ENCODE measurements at places on chromosomes 1 and 21. TPM values are rescaled to one million over a fixed set of nuclear protein-coding genes. Genes with fewer than 3 reads are reported as not detected.

The KCNE1 gene
- 0.65 TPM for total RNA-seq

The DMBX1 gene
- total RNA-seq, result not detected

The FCGR3B gene
- not detected for total RNA-seq

The SMCP gene
- not detected for total RNA-seq

The LCE1B gene
- total RNA-seq, result not detected

The STPG1 gene
- 12.2 TPM for total RNA-seq

The OR6K3 gene
- total RNA-seq, result not detected

The ARMH1 gene
- 0.91 TPM for total RNA-seq

The TNFRSF1B gene
- 30.3 TPM for total RNA-seq

The PLEKHG5 gene
- total RNA-seq, result 5.0 TPM

The CD34 gene
- 0.54 TPM for total RNA-seq

The AIRE gene
- total RNA-seq, result not detected

The CRYAA gene
- not detected for total RNA-seq

The CSMD2 gene
- 9.3 TPM for total RNA-seq

The ZYG11A gene
- 0.22 TPM for total RNA-seq

The RNU1-3 gene
- total RNA-seq, result under 0.01 TPM

The DNAH14 gene
- 44.9 TPM for total RNA-seq

The PPIE gene
- 33.7 TPM for total RNA-seq

The CASQ2 gene
- not detected for total RNA-seq

The NBPF4 gene
- total RNA-seq, result 0.11 TPM

The CA6 gene
- total RNA-seq, result not detected

The LRRC8B gene
- 1.6 TPM for total RNA-seq

The UAP1 gene
- 332 TPM for total RNA-seq

The DAB1 gene
- total RNA-seq, result not detected

The RYR2 gene
- 0.43 TPM for total RNA-seq

The C8A gene
- total RNA-seq, result not detected

The TFF3 gene
- total RNA-seq, result not detected

The CLCNKB gene
- total RNA-seq, result 0.54 TPM

The OR2T10 gene
- total RNA-seq, result not detected

The PKLR gene
- total RNA-seq, result 0.13 TPM

The DIRAS3 gene
- 0.43 TPM for total RNA-seq

The BSND gene
- not detected for total RNA-seq

The TSPAN2 gene
- total RNA-seq, result 7.1 TPM

The GNG4 gene
- not detected for total RNA-seq

The TENT5C gene
- total RNA-seq, result 8.0 TPM

The WNT9A gene
- total RNA-seq, result 0.52 TPM

The CD53 gene
- not detected for total RNA-seq

The RPE65 gene
- not detected for total RNA-seq

The ARHGAP29 gene
- 92.8 TPM for total RNA-seq

The FAM72B gene
- 0.91 TPM for total RNA-seq

The PTAFR gene
- total RNA-seq, result not detected

The CFAP107 gene
- not detected for total RNA-seq

The TNFRSF4 gene
- 0.13 TPM for total RNA-seq

The RPTN gene
- total RNA-seq, result 0.13 TPM

Measured in articular chondrocyte of knee joint (primary cell).